ENCODE measurements at places on chromosomes 1 and 21.

DNA sequence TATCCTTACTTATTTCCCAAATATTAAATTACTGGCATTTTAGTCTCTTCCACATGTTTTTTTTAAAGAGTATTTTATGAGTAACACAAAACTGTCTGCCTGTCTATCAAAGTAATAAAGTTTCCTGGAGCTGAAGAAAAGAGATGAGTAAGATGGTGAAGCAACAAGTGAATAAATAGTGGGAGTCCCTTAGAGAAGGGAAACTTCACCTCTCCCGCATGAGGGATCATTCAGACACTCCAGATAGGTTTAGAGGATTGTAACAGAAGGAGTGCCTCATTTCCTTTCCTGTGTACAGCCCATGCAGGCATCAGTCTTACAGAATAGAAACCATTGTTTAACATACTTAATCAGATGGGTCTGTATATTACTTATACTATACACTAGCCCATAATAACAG lies 205.7 kb downstream of the USP25 start:
- DNase-seq: no peak

DNA sequence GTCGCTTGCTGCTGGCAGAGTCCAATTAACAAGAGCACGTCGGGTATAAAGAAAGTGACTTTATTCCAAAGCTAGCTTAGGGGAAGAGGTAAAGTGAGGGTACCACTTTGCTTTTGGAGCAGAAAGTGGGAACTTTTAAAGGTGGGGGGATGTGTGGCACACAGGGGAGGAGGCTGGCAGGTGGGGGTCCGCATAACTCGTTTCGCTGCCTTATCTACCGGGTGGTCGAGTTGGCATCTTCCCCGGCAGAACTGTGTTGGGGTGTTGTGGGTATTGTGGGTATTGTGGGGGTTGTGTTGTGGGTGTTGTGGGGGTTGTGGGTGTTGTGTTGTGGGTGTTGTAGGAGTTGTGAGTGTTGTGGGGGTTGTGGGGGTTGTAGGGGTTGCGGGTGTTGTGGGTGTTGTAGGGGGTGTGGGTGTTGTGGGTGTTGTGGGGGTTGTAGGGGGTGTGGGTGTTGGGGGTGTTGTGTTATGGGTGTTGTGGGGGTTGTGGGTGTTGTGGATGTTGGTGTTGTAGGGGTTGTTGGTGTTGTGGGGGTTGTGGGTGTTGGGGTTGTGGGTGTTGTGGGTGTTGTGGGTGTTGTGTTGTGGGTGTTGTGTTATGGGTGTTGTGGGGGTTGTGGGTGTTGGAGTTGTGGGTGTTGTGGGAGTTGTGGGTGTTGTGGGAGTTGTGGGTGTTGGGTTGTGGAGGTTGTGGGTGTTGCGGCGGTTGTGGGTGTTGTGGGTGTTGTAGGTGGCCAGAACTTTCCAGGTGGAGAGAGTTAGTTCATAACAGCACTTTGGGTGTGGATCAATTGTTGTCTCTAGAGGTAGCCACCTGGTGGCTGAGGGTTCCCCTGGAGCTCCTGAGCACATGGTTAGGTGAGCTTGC lies 52.7 kb downstream of the AGPAT3 start:
- peak; percentile 59 for DNase-seq

DNA sequence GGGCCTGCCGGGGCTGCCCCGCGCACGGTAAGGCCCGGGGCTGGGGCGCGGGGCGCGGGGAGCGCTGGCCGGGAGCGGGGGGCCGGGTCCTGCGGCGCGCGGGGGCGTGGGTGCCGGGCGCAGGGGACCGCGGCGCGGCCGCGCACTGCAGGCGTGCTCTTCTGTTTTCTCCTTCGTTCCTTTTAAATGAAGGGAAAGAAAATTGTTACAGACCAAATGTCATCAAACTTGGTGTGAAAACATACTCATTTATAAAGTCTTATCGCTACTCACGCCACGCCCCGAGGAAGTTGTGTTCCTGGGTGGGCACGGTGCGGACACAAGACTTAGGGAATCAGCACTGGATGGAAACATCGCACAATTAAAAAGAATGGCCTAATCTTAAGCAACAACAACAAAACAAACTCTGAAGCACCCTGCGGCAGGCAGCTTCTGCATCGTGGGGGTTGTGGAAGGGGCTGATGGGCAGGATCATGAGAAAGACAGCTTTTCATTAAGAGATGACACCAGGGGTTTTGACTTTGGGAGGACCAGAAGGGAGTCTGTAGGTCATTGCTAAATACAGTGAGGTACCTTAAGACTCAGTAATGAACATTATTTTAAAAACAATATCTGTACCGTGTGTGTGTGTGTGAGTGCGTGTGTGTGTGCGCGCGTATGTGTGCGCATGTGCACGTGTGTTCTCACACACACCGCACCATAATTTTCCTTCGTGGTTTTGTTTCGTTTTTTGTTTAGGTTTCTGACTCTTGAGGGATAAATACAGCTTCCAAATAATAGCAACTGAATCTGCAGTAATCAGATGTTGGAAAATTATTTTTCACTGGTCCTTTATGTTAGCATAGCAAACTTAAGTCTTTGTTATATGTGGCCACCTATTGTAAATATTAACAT lies 548 bp downstream of the B3GALT5 start:
- peak; percentile 83 for DNase-seq

DNA sequence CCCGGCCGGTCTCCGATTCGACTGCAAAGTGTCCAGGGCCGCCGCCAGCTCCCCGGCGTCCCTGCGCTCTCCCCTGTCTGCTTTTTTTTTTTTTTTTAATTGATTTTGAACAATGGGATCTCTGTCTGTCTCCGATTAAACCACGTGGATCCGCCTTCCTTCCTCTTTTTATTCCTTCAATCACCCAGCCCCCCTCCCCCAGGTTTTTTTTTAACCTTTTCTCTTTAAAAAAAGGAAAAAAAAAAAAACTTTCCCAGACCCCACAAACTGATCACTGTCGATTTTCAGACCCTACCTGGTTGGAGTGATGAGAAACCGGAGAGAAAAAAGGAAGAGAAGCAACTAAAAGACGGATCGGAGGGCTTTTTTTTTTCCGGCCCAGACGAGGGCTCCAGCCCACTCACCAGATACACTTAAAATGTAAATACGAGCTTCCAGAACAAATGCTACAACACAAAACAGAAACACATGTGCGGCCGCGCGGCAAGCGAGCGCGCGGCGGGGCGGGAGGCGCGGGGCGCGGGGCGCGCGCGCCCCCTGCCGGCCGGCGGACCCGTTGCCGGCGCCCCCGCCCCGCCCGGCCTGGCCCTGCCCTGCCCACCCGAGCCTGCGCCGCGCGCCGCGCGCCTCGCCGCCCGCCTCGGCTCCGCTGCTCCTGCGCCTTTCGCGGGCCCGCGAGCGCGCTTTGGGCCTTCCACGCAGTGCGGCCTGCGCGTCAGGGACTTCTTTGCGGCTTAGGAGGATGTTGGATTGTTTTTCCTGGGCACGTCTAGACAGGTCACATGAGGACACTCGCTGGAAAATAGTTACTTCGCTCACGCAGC lies at the start of gene RCC2:
TSS of gene RCC2 (minus strand) at position 428 of the 824 bp plus-strand sequence. CDS start 1,163 bp downstream, outside the sequence.
- DNase-seq: peak; percentile 99

GRCh38 chr21:32087447-32087846 lies 191.4 kb downstream of the MIS18A start:
- no peak for DNase-seq

DNA sequence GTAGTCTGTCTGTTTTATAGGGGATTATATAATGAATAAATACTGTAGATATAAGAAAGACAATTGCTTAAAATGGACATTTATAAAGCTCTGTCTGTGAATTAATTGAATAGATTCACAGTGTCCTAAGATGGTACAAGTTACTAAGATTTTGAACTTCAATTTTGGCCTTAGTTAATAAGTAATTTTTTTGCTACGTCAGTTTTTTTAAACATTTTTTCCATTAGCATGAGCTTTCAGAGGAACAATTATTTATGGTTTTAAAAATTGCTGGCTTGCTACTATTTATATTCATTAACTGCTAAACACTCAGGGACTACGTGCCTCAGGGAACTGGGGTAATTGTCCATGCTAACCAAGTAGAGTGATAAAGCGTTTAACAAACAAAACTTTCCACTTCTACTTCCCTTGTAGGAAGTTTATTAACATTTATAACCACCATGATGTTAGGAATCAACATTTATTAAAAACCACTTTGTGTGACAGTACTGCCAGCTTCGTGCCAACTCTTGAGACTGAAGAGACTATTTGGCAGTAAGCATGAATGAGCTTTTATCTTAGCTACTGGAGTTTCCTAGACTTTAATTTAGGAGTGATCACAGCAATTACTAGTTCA lies 65.4 kb upstream of the PTGS2 start:
- DNase-seq: no peak

- DNase-seq: no peak
Measured at GRCh38 chr21:45162809-45163208, 88.4 kb downstream of the ADARB1 start.

GRCh38 chr21:23986214-23986613 lies 1621.1 kb downstream of the MRPL39 start:
- no peak for DNase-seq

DNA sequence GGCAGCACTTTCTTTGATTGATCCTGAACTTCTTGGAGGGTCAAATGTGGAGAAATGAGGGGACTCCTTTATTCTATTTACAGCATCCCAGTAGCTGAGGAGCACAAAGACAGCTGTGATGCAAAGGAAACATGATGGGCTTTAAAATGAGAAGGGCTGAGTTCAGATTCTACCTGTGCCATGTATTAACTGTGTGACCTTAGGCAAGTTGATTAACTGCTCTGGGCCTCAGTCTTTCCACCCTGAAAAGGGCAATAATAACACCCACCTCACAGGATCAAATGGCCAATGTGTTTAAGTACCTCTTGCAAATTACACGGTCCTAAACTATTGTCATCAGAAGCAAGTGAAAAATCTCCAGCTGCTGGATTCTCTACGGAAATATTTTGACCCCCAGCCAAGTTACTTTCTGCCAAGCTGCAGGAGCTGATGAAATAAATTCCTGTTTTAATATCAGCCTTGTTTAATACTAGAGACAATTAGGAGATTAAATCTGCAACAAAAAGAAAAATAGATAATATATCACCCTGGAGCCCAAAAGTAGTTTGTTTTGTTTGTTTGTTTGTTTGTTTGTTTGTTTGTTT lies 15.7 kb downstream of the TMEM81 start:
- DNase-seq: peak; percentile 45

DNA sequence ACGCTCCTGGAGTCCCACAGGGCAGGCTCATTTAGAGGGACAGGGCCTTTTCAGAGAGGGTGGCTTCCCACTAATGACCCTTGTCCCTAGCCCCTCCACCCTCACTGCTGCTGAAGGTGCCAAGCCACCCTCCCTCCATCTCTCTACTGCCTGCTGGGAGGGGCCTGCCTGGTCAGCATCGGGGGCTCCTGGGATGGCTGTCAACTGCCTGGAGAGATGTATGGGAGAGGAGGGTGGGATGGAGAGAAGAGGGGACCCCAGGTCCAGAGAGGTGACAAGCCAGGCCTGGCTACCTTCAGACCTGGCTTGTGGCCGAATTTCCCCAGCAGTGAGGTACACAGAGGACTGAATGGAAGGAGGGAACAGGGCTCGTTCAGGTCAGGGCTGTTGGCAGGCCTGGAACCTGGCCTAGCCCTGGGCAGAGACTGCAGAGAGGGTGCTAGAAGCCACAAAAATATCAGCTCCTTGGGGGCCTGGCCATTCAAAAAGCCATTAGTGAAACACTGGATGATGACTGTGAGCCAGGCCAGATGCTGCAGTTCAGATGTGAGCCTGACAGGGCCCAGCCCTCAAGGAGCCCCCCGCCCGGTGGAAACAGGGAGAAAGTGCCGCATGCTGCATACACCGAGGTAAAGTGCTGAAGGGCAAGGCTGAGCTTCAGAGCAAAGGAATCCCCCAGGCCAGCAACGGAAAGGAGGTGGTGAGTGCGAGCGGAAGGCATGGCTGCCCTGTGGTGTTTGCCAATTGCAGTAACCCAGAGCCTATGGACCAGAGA lies 20.0 kb downstream of the MMEL1 start:
- peak; percentile 57 for DNase-seq

- no peak for DNase-seq
Measured at GRCh38 chr1:86068841-86069756, 87.5 kb downstream of the COL24A1 start.

GRCh38 chr1:156910309-156910782 lies 10.1 kb upstream of the LRRC71 start:
- DNase-seq: peak; percentile 93

- DNase-seq: no peak
Measured at GRCh38 chr1:81585371-81585770, 215.4 kb upstream of the ADGRL2 start.

- no peak for DNase-seq
Measured at GRCh38 chr1:14844356-14844755, 245.9 kb downstream of the KAZN start.

DNA sequence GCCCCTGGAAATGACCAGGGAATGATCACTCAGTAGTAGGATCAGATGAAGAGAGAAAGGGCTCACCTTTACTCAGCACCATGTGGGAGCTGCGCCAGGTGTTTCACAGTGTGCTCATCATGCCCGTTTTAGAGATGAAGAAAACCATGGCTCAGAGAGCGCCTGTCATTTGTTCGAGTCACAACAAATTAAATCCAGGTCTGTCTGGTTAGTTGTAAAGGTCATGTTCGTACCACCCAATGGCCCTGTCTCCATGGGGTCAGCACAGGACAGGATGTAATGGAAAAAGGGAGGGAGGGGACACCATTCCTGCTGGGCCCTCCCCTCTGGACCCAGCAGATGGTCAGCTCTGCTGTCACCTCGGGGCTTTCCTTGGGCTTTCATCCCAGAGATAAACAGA lies 15.2 kb downstream of the KIRREL1 start:
- no peak for DNase-seq

DNA sequence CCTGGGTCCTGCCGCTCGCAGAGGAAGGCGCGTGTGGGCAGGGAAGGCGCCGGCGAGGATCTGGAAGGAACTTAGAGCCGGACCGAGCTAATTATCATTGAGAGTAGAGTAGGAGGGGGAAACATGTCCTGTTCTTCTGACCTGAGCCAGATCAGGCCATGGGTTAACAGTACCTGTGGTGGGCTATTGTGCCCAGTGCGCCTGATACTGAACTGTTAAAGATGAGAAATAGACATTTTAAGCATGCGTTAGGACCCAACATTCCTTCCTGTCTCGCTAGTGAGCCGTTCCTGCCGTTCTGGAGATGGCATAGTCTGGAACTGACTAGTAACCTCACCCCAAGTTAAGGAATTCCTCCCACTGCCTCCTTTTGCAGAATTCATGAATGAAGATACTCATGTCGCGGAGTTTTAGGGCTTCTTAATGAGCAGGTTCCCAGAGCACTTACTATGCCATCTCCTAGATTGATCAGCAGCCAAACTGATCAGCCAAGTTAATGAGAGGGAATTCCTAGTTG lies 870 bp downstream of the STRIP1 start:
- DNase-seq: no peak

- DNase-seq: no peak
Measured at GRCh38 chr1:225520587-225521227, 92.9 kb upstream of the LBR start.

DNA sequence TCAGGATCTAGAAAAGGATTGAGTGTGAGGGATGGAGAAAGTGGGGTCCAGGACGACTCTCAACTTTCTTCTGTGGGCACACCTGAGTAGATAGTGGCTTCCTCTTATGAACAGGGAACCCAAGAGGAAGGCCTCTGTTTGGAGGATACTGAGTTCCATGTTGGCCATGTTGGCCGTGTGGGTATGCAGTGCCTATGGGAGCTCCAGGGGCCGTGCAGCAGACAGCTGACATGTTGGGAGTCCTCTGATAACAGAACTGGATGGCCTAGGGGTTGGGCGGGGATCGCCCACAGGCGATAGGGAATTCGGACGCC lies 43.0 kb downstream of the TMEM53 start:
- DNase-seq: no peak

GRCh38 chr1:2452201-2452931 lies 23.7 kb upstream of the PLCH2 start:
- DNase-seq: peak; percentile 98

Measured in osteoblast (primary cell).